ENCODE measurements at places on chromosomes 13 and 19.

GRCh38 chr13:83895994-83896580 lies 13.8 kb upstream of the SLITRK1 start:
- DNase-seq, result no peak

- DNase-seq, result no peak
These were observed 13.5 kb downstream of the DPF1 start for GRCh38 chr19:38210458-38210987.

- no peak for DNase-seq
These were observed 47.4 kb upstream of the KATNAL1 start for GRCh38 chr13:30354493-30355383.

DNA sequence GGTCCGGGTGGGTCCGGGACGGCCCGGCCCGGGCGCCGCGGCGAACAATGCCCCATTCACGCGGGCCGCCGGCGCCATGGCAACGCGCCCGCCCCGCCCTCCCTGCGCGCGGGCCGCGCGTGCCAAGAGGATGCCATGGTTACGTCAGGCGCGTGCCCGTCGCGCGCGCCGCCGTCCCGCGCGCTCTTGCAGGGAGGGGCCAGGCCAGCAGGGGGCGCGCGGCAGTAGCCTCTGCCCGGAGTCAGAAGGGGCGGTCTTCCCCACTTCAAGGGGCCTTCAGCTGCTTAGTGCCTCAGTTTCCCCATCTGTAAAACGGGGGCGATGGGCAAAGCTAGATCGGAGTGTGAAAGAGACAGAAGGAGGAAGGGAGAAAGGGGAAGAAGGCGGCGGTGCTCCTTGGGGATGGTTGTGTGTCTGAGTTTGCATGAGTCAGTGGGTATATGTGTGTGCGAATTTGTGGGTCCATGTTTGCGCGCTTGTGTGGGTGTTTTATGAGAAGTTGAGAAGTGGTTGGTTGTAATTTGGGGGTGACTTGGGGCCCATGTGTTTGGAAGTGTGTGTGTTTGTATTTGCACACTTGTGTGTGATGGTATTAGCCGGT lies 11.6 kb upstream of the NFIX start:
- DNase-seq, result no peak

- no peak for DNase-seq
These were observed 9.9 kb downstream of the SYT3 start for GRCh38 chr19:50629801-50630200.

DNA sequence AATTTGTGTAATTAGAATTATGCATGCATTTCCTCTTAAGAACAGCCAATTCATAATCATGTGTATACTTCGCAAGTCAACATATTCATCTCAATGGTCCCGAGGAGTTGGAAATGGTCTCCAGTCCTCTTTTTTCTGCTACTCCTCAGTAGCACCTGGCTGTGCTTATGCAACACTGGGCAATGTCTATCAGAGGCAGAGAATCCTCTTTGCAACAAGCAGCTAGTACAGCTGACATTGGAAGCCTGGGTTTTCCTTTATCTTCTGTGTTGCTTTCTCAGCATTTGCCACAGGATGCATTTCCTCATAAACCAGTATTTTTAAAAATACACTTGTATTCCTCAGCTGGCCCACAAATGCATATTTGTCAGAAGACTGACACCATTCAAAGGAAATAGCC lies 405.3 kb upstream of the GPC6 start:
- no peak for DNase-seq

- no peak for DNase-seq
These were observed 107.2 kb downstream of the KCNRG start for GRCh38 chr13:50122455-50122854.

GRCh38 chr19:4342314-4342614 lies 1.1 kb upstream of the MPND start:
- no peak for DNase-seq

DNA sequence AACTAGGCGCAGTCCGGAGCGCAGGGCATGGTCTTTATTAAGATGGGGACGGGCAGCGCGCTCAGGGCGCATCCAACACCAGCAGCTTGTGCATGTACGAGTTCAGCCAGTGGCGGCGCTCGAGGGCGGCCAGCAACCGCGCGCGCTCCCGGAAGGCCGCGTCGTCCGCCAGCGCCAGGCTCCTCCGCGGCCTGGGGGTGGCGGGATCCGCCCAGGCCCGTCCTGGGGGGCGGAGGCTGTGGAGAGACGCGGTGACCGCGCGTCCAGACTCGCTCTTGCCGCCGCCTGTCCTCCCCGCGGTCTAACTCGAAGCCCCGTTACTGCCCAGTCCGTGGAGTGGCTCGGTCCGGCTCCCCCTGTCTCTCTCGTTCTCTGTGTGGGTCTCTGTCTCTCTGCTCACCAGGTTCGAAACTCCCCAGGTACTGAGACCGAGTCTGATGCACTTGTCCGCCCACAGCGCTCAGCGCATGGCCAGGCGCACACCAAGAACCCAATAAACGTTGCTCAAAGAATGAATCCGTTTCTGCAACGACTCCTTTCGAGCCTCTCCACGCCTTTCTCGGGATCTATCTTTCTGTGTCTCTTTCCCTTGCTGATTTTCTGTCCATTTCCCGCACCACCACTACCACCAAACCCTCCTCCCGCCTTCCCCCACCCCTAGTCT lies 702 bp downstream of the PTH2 start:
- no peak for DNase-seq

DNA sequence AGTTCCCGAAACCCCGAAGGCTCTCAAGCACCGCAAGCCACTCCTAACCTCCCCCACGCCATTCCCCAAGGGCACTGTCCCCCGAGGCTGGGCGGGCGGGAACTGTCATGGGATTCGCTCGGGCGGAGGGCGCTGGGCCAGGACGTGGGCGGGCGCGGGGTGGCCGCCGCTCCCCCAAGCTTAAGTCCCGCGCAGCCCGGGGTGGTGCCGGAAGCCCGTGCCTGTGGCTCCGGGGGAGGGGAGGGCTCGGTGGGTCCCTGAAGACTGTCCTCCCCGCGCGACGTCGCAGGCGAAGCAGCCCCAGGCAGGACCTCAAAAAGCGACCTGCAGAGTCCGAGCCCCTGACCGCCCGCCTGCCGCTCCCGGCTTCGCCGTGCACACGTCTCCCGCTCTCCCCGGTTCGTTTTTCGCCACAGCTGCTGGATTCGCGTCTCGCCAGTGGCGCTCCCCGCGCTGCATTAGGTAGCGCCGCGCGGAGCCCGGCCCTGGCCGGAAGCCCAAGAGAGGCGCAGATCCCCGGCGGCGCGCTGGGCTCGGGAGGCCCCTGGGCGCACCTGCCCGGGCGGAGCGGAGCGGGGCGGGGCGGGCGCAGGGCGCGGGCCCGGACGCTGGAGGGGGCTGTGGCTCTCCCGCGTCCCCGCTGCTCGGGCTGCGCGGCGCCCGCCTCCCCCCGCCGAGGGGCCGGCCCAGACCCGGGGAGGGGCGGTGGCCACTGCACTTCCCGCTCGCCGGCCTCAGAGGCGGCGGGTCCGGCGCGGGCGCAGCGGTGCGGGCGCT lies at the start of gene FARP1:
TSS of gene FARP1 (plus strand) at position 715 of the 777 bp plus-strand sequence. CDS start 70,149 bp downstream, outside the sequence.
- no peak for DNase-seq

- no peak for DNase-seq
These were observed 322.0 kb upstream of the KLHL1 start for GRCh38 chr13:70430256-70430655.

GRCh38 chr19:5107432-5108122 lies 138.7 kb downstream of the KDM4B start:
- DNase-seq, result no peak

GRCh38 chr13:90246687-90247345 lies 1100.7 kb upstream of the MIR17HG start:
- no peak for DNase-seq

GRCh38 chr13:46624353-46624752 lies 71.4 kb downstream of the LRCH1 start:
- DNase-seq, result no peak

GRCh38 chr19:29488316-29488715 lies 37.5 kb upstream of the VSTM2B start:
- no peak for DNase-seq

GRCh38 chr19:55640043-55640576 lies 692 bp upstream of the ZNF580 start:
- DNase-seq, result no peak

- no peak for DNase-seq
These were observed 28.1 kb downstream of the B3GLCT start for GRCh38 chr13:31227870-31228269.

GRCh38 chr19:35220315-35220921 lies 8.1 kb downstream of the FAM187B start:
- no peak for DNase-seq

- DNase-seq, result no peak
These were observed 29.4 kb upstream of the NDFIP2 start for GRCh38 chr13:79451500-79451962.

DNA sequence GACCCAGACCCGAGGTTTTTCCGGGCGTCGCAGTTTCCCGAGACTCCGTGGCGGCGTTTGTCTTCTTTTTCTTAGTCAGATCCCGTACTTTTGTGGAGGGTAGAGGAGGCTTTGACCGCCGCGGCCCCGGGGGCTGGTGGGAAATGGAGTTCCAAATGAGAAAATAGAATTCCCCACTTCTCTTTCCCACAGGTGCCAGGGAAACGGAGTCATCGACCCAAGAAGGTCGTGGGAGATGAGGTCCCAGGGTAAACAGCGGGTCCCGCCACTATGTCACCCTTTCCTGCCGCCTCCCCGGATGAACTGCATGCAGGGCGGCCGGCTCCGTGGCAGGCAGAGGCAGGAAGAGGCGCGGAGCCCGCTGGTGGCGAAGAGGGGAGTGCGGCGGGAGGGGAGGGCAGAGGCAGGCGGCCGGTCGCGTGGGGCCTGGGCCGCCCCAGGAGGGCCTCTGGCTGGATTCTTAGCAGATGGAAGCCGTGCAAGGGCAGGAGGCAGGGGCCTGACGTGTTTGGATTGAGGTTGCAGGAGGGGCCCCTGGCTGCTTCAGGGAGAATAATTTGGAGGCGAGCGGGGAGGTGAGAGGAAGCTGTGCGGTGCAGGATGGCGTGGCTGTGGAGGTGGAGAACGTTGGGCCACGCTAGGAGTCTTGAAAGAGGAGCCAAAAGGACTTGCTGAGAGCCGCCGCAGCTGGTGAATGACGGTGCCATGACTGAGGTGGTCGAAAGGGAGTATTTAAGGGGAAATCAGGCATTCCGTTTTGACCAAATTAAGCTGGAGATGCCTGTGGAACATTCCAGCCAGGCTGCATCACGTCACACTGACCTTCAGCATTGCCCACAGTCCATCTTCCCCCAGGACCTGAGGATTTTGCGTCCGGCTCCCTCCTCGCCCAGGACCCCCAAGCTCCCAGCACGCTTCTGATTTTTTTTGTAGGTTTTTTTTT lies 11.7 kb downstream of the CYTH2 start:
- no peak for DNase-seq

- DNase-seq, result no peak
These were observed 37.7 kb upstream of the DCUN1D2 start for GRCh38 chr13:113528101-113528812.

DNA sequence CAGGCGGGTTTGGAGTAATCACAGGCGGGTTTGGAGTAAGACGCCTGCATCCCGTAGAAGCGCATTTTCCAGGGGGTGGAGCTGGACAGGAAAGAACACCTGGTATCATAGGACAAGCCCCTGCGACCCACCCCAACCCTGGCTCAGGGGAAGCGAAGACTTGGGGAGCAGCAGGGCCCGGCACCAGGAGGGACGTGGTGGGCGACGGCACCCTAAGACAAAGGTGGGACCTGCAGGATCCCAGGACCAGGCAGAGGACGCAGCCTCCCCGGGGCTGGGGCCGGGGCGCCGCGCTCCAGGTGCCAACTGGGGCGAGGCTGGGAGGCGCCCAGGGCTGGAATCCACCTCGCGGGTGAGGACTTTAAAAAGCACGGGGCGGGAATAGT lies 520 bp downstream of the ZNF600 start:
- DNase-seq, result no peak

GRCh38 chr13:92864584-92865284 lies 361.9 kb upstream of the GPC6 start:
- DNase-seq, result peak; percentile 63

DNA sequence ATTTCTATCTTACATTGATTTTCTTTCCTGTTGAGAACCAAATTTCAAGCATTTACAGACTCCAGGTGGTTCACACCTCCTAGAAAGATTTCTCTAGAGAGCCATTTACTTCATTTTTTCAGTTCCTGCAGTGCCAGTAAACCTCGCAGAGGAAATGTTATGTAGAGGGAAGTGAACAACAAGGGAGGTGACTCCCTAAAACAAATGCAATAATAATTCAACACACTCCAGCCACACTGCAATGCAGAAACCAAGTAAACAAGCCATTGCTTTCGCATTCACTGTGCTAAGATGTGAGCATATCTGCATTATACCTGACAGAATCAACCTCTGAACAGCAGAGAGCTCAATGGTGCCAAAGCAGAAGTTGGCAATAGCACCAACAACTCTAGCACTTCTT lies 215.1 kb downstream of the RBM26 start:
- DNase-seq, result no peak

GRCh38 chr19:35045667-35046300 lies 4.3 kb downstream of the HPN start:
- DNase-seq, result no peak

GRCh38 chr13:62176051-62176450 lies 760.4 kb upstream of the PCDH20 start:
- no peak for DNase-seq

DNA sequence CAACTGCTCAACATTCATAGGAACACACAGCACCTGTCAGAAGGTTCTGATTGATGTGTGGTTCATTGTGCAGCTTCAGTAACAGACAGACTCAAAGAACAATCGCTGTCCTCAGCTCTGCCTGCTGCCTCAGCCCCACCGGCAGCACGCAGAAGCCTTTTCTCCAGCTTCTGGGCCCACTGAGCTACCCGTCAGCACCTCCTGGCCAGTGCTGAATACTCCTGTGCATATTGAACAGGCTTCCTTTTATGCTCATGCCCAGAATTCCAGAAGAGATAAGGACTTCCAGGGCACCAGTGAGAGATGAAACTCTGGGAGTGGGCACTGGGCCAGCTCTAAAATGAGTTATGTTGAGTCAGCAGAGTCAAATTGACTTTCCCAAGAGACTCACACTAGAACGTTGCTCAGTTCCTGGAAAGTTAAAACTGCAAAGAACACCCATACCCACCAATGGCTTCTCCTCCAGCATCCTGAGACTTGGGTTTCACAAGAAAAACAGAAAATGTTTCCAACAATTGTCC lies 119.3 kb downstream of the COL4A1 start:
- no peak for DNase-seq

- DNase-seq, result peak; percentile 68
These were observed 12.1 kb upstream of the DACH1 start for GRCh38 chr13:71879129-71879535.

GRCh38 chr19:56732976-56733375 lies 61.4 kb upstream of the ZNF835 start:
- DNase-seq, result no peak

- no peak for DNase-seq
These were observed 4.2 kb downstream of the KCTD4 start for GRCh38 chr13:45196622-45197021.

- peak; percentile 92 for DNase-seq
These were observed 1.6 kb downstream of the IGFLR1 start for GRCh38 chr19:35740423-35741202.

All from NCI-H1436 treated with DMSO at 0.1 percent for 48 hours (cell line).